ENCODE measurements at places on chromosomes 12 and 14.

DNA sequence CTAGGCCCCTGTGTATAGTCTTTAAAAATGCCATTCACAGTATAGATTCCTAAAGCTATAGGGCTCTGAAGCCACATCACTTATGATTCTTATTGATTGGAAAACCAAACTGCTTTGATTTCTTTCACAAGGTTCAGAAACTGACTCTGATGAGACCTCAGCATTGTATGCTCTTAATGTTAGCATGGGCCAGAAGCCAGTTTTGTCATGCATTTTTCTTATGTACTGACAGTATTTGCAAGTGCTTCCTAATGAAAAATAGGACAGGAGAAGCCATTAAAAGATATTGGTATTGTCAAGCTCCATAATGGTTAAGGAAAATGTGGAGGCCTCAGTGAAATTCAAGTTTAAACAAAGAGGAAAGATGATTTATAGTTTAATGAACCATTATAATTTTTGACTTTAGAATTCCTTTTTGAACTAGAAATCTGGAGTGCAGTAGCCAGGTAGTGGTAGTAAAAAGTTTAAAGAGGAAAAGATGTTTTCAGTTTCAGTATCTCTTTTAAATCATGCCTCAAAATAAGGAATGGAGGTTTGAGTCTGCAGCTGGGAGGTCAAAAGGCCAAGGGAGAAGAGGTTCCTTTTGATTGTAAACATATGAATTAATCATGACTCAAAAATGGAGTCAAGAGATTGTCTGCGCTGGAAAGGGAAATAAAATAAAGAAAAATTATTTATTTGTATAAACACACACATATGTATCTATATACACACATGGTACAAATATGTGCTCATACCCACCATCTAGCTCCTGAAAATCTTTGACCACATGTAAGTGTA, 388.1 kb upstream of the PRICKLE1 start:
- DNase-seq, result no peak

GRCh38 chr12:28905220-28905955, 243.7 kb upstream of the FAR2 start:
- no peak for DNase-seq

DNA sequence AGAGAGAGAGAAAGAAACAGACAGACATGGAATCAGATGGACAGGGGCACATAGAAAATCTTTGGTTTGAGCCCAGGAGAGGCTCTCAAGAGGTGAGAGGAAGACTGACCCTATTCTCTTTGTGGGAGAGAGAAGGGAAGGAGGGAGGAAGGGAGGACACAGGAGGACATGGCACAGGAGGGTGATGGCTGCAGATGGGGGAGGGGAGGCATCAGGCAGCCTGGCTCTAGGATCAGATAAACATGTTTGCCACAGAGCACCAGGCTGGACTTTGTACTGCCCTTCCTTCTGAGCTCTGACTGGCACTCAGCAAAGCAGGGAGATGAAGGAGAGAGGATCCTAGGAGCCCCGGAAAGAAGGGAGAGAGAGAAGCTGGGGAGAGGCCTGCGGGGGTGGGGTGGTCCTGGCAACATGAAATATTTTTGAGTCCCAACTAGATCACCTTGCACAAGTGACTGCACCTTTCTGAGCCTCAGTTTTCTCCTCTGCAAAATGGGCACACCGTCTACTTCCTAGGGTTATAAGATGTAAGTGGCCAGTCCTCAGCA, 6.1 kb downstream of the HNF1A start:
- DNase-seq, result no peak

- no peak for DNase-seq
These were observed 646 bp upstream of the DNAJC22 start for GRCh38 chr12:49345825-49346658.

- no peak for DNase-seq
These were observed 40.2 kb downstream of the HEATR5A start for GRCh38 chr14:31380106-31380505.

- DNase-seq, result no peak
These were observed 983 bp downstream of the MYF6 start for GRCh38 chr12:80708259-80708974.

DNA sequence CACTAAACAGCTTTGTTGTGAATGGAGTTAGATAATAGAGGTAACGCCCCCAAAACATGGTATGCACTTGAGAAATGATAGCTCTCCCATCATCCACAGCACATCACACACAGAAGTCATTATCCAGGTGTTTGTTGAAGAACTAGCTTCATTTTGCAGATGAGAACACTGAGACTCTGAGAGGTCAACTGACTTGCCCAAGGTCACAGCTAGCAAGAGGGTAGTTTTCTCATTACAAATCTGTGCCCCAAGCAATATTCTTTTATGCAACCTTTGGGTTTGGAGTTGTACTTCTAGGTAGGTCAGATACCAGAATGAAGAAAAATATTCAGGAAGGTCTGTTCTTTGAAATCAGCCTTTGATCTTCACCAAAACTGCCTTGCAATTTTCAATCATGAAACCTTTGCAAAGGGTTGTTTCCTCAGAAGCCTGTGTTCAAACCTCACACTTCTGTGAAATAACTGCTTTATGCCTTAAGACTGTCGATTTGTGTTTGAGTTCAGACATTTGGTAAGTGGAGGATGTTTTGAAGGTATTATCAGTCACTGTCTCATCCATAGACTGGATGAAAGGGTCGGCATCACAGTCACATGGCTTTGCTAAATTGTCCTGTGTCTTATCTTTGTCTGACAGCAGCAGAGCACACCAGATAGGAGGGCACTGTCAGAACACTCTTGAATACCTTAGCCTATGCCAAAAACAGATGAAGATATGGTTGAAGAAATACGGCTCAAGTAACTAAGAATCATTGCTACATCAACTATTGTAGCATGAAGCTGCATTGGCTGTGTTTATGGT, 233.2 kb upstream of the BTG1 start:
- DNase-seq, result no peak

DNA sequence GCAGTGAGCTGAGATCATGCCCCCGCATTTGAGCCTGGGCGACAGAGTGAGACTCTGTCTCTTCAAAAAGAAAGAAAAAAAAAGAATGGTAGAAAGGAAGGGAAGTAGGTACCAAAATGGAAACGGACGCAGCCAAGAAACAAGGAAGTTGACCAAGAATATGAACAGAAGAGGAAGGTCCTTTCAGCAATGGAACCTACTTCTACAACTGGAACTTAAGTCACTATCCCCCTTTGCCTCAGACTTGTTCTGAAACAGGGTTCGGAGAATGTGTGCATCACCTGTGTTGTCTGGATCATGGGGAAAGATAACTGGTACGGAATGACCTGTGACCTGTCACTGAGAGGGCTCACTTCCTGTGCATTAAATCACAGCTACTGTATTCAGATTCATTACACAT, 43.9 kb upstream of the RNASE1 start:
- DNase-seq, result no peak

DNA sequence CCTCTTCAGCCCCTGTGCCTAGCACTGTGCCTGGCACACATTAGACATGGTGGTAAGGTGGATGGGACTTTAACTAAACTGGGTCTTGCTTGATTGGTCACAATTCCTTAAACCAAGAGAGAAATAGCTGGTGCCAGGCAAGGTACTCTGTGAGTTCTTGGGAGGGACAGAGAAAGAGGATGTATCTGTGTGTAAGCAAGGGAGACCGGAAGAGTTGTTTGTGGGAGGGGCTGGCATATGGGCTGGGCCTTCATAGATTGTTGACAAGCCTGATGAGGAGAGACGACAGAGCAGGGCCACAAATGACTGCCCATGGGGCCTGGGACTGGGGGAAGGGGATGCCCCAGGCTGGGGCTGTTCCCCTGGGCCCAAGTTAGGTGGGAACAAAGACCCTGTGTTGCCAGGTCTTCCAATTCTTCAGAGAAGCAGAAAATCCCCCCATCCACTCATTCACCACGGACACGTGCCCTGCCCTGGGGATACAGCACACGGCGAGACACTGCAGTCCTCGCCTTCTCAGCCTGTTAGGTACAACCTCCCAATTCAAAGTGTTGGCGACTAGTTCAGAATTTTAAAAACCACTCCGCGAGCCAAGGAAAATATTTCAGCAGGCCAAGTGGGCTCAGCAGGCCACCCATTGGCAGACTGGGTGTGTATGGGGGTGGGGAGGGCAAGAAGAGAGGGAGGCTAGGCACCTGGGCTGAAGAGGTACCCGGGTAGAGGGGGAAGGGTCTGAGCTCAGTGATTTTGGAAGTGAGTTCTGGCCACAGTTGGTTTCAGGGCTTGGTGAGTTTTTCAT, 11.4 kb upstream of the CYP46A1 start:
- DNase-seq, result no peak

- no peak for DNase-seq
These were observed 510 bp downstream of the EIF2S1 start for GRCh38 chr14:67360470-67361206.

GRCh38 chr12:77983859-77984258, 153.2 kb downstream of the NAV3 start:
- DNase-seq, result no peak

DNA sequence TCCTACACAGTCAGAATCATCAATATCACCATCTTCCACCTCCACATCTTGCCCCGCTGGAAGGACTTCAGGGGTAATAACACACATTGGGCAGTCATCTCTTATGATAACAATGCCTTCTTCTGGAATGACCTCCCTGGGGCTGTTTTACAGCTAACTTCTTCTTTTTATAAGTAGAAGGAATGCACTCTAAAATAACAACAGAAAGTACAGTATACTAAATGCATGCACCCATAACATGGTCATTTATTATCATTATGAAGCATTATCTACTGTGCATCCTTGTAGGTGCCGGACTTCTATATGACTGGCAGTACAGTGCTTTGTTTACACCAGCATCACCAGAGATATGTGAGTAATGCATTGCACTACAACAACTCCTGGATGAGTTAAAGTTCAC, 19.0 kb upstream of the NUAK1 start:
- no peak for DNase-seq

- peak; percentile 69 for DNase-seq
These were observed 53.8 kb upstream of the CCDC175 start for GRCh38 chr14:59630288-59630963.

DNA sequence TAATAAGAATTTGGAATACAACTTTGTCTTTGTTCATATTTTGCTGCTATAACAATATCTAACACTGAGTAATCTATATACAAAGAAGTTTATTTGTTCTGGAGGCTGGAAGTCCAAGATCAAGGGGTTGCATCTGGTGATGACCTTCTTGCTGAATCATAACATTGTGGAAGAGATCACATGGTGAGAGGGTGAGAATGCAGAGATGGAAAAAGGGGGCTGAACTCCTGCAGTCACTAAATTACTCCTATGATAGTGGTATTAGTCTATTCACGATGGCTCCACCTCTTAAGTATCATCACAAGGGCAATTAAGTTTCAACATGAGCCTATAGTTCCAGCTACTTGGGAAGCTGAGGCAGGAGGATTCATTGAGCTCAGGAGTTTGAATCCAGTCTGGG, 4.5 kb upstream of the AKAP6 start:
- no peak for DNase-seq

- DNase-seq, result no peak
These were observed 18.2 kb upstream of the STRAP start for GRCh38 chr12:15863984-15864383.

DNA sequence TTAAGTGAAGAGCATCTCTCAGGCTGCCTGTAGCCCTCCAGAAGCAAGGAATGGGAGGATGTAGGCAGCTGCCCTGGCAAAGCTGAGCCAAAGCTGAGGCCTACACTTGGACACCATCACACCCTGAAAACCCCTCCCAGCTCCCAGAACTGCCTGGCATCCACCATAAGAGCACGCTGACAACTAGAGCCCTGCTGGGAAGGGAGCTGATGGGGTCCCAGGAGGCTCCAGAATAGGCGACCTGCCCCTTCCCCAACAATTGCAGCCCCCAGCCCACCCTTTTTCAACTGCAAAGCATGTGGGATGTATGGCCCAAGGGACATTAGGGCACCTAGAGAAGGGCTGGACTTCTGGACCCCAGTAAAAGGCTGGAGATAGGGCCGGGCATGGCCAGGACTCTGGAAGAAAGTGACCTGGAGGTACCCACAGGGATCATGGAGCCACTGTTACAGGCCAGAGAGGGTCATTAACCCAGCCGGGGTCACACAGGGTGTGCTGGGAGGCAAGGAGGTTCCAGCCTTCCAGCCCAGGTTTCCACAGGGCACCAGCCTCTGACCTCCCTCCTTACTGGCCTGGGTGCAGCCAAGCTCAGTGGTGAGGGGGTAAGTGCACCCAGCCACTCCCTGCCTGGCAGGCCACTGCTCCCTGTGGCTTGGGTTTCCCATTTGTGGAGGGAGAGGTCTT, 27.8 kb downstream of the FAM222A start:
- DNase-seq, result no peak

DNA sequence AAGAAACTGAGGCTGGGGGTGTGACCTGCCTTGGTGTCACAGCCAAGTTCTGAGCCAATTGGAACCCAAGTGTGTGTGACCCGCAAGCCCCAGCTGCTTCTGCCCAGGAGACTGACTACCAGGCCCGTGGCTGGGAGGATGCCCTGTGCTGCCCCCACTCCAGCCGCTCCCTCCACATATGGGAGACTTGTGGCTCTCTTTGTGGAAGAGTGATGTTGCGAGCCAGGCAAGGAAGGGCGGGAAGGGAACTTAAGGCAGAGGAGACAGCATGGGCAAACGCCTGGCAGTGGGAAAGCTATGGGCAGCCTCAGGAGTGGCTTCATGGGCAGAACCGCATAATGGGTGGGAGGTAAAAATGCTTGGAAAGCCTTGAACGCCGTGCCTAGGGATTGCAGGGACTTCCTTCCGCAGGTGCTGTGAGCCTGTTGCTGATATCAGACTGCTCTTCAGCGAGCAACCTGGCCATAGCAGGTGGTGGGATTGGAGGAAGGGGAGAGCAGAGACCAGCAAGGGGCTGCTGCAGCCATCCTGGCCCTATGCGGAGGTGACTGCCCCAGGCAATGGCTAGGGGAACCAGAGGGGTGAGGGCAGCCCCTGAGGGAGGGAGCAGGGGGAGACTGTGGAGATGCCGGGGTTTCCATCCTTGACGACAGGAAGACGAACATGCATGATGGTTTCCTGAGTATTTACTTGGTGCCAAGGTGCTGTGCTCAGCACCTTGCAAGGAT, 115.7 kb downstream of the LGMN start:
- DNase-seq, result no peak

- peak; percentile 24 for DNase-seq
These were observed 220.5 kb upstream of the ATXN7L3B start for GRCh38 chr12:74317078-74317601.

GRCh38 chr12:57940052-57940914, 1.1 kb upstream of the ATP23 start:
- DNase-seq, result no peak

DNA sequence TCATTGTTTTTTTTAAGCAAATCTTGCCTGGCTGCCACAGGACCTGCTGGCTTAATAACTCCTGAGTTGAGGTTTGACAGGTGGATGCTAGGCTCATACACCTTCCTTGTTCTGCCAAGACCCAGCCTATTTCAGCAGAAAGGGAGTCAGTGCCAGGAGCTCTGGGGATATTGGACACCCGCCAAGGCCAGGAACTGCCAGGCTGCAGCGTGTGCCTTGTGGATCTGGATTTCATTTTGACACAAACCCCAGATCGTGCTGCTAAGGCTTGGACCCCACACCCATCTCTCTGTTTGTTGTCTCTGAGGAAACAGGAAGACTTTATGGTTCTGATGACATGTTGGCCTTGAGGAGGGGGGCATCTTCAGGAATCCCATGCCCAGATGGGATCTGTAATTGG, 44.4 kb upstream of the PRIMA1 start:
- DNase-seq, result peak; percentile 54

Data from T47D (cell line).